ENCODE measurements at places on chromosomes 1 and 21.

DNA sequence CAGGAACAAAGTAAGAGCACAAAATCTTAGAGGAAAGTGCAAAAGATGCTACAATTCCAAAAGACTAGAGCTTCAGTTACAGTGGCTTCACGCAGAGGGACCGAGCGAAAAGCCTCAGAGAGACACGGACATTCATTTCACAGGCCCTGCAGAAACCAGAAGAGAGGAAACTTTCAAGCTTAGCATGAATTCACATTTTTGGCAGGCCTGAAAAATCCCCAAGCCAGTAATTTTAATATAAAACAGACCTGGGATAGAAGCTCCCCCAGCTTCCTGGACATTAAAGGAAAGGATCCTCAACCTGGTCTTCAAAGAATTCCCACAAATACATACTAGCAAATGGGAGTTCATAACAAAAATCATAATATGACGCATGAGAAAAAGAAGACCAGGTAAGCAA lies 66.2 kb downstream of the HSF2BP start:
- DNase-seq = no peak

DNA sequence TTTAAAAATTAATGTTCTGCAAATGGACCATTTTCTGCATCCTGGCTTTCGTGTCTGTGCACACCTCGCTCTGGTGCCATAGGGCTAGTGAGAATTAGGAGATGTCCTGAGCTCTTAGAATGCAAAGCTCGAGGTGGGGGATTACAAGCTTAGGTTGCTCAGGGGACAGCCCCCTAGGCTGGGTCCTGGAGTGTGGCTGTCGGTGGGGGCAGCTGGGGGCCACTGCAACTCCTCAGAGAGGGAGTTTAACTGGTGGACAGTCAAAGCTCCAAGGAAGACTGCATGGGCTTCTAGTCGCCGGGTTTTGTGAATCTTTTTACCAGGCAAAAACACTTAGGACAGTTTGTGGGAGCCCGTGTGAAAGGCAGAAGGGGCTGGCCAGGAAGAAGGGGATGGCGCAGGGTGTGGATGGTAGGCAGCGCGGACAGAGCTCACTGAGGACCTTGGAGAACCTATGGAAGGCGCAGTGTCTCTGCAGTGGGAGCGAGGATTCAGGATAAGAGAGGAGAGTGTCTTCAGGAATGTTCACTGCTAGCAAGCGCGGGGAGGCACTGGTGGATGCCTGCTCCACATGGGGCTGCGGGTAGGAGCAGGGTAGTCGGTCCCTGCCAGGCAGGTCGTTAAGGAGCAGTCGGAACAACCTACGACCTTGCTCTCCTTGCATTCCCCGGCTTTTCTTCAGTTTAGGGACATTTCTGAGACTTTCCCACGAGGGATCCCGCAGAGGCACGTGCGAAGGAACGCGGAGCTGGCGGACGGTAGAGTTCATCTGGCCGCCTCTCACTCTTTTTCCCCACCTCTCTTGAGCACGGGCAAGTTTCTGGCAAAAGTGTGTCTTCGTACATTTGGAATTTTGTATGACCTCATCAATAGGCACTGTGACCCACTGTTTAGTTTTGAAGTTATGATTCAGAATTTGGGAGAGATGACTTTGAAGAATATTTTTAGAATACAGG lies 12.9 kb upstream of the KCNE1 start:
- peak; percentile 34 for DNase-seq

DNA sequence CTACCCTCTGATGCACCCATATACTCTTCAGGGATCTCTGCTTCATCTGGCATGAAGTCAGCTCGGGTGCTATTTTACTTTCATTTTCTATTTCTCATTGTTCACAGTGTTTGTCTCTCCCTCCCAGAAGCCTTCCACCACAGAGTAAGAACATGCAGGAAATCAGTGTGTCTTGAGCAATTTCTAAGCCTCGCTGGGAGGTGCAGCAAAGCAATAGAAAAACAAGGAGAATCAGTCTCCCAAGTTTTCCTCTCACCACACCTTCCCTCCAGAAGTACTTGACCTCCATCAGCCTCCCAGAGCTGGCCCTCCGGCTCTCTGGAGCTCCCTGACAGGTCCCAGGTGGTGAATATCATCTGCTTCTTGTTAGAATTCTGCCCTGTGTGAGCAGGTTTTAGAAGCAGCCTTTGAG lies 594.7 kb upstream of the CAMK1G start:
- peak; percentile 51 for DNase-seq

DNA sequence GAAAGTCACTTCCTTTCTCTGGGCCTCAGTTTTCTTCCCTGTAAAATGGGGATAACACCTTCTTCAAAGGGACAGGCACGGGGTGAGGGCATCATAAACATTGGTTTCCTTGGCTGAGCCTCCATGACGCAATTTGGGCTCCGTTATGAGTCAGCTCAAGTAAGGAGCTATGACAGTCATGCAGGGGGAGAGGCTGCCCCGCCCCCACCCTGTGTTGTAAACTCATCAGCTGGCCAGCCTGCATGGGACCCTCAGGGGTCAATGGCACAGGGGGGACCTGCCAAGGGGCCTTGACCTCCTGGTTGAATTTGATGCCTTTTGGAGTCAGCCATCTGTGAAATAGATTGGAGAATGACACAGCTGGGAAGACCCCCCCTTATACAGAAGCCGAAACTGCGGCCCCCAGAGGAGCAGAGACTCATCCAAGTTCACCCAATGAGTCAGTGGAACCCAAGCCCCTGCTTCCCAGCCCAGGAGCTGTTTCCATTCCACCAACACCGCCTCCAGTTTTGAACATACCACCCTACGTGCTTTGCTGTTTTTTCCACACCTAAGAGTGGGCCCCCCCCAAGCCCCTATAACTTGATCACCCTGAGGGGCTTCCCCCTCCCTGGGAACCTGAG lies 36.8 kb upstream of the RUNX3 start:
- DNase-seq = peak; percentile 68

Data from foreskin keratinocyte (primary cell).